NK-92 treated with Interleukin-12 subunit alpha and Interleukin-12 subunit beta, amount 100 ng/mL, for 24 hours (cell line): ENCODE measurements at places on chromosomes 1 and 21.
A peak's percentile ranks its signal among the peaks of the same experiment; 100 is the strongest.

DNA sequence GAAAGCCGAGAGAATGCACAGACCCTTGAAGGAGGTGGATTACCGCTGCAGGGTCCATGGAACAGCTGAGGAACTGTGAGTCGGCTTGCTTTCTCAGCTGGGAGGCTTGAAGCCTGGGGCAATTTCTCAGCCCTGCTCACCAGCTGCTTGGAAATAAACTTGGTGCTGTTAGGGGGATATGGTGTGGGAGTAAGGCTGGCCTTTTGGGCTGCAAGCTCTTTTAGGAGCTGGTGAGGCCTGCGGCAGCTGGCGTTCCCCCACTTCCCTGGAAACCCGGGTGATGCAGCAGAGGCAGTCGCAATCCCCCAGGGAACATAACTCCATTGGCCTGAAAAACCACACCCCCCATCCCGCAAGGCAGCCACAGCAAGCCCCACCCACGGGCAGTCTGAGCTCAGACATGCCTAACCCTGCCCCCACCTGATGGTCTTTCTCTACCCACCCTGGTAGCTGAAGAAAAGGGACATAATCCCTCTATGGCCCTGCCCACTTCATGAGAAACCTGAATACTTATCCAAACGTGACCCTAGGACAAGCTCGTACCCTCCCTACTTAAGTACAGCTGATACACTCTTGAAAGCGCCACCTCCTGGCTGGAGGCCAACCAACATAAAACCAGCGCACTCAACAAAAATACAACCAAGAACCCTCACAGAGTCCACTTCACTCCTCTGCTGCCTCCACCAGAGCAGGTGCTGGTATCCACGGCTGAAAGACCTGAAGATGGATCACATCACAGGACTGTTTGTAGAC, 1995.8 kb downstream of the NCAM2 start:
- no peak for DNase-seq

- no peak for DNase-seq
Measured at GRCh38 chr1:177383715-177384114, 213.0 kb downstream of the BRINP2 start.

- DNase-seq, result no peak
Measured at GRCh38 chr1:52402860-52403240, 1.4 kb downstream of the ORC1 start.

- no peak for DNase-seq
Measured at GRCh38 chr1:202305168-202305567, 36.6 kb downstream of the UBE2T start.

- DNase-seq, result no peak
Measured at GRCh38 chr1:89064632-89065031, 376 bp downstream of the GBP1 start.

GRCh38 chr1:39829791-39830533, 41.3 kb upstream of the BMP8B start:
- no peak for DNase-seq

DNA sequence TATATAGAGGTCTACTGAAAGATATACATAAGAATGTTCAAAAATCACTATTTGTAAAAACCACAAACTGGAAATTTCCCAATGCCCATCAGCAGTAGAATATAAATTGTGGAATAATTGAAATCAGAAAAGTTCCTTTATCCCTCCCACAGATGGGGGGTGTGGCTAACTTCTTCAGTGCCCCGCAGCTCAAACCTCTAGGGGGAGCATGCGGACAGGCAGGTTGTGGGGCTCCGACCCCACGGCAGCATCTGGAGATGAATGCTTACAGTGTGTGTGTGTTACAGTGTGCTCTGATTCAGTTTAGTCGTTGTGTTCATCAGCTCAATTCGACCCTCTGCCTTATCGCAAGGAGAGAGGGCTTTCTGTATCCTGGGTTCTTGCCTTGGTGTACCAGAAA, 262.1 kb upstream of the LRRC7 start:
- DNase-seq, result no peak

DNA sequence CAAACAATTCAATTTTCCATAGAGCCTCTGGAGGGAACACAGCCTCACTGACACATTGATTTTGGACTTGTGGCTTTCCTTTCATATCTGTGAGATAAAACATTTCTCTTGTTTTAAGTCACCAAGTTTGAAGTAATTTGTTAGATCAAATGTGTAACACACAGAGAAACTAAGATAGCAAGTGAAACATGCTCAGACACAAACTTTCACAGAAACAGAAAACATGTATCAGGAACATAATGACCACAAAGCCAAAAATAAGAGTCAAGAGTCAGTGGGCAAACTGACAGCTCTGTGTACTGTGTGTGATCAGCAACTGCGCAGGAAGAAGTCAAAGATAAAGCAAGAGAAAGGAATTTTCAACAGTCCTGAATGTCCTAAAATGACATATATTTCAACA, 1237.5 kb downstream of the AMY1C start:
- DNase-seq, result no peak

DNA sequence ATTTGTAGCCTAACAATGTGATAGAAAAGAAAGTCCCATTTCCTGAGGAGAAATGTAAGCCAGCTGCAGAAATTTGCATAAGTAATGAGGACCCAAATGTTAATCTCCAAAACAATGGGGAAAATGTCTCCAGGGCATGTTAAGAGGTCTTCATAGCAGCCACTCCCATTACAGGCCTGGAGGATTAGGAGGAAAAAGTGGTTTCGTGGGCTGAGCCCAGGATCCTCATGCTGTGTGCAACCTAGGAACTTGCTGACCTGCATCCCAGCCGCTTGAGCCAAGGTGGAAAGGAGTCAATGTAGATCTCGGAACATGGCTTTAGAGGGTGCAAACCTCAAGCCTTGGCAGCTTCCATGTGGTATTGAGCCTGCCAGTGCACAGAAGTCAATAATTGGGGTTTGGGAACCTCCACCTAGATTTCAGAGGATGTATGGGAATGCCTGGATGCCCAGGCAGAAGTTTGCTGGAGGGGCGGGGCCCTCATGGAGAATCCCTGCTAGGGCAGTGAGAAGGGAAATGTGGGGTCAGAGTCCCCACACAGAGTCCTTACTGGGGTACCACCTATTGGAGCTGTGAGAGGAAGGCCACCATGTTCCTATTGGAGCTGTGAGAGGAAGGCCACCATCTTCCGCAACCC, 14.2 kb upstream of the F13B start:
- DNase-seq, result no peak

DNA sequence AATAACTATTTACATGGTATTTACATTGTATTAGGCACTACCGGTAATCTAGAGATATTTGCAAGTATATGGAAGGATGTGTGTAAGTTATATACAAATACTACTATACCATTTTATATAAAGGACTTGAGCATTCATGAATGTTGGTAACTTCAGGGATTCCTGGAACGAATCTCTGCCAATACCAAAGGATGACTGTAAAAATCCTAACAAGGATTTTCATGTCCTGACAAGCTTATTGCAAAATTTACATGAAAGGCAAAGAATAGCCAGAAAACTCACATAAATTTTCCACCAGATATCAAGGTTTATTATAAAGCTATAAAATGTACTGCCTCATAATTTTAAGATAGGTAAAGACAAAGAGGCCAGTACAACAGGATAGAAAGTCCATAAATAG, 325.2 kb upstream of the NRIP1 start:
- no peak for DNase-seq

DNA sequence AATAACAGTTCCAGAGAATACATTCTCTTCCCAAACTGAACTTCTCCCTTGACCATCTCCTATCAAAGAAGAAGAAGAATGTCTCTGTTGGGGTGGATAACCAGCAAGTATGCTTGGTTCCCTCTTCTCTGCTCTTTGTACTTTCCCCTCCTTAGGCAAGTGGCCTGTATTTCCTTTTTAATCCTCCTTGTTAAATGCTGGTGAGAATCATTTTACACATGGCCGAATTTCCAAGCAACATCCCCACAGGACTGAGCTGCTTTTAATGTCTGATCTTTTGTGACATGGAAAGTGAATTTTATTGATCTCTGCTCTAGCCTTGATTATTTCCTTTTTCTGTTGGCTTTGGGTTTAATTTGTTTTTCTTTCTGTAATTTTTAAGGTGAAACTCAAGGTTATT, 336.7 kb downstream of the DUSP10 start:
- no peak for DNase-seq

DNA sequence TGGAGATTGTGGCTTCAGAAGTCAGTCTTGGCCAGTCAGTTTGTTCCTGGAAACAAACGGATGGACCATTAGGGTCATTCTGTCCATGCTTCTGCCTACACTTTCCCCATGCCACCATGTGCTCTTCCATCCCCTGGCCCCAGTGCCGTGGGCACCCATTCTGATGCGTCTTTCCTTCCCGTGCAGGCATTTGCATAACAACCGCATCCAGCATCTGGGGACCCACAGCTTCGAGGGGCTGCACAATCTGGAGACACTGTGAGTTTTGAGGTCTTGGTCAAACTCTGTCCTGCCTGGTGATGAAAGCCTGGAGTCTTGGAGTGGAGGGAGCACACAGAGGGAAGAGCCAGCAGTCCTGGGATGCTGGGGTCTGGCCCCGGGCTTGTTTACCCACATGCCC, 61.1 kb downstream of the UBE2T start:
- DNase-seq, result no peak

GRCh38 chr1:4664606-4665005, 10.2 kb downstream of the AJAP1 start:
- no peak for DNase-seq

GRCh38 chr21:29017639-29018237, 1.4 kb downstream of the RWDD2B start:
- no peak for DNase-seq

- DNase-seq, result no peak
Measured at GRCh38 chr1:27526569-27527222, 36.7 kb upstream of the WASF2 start.

DNA sequence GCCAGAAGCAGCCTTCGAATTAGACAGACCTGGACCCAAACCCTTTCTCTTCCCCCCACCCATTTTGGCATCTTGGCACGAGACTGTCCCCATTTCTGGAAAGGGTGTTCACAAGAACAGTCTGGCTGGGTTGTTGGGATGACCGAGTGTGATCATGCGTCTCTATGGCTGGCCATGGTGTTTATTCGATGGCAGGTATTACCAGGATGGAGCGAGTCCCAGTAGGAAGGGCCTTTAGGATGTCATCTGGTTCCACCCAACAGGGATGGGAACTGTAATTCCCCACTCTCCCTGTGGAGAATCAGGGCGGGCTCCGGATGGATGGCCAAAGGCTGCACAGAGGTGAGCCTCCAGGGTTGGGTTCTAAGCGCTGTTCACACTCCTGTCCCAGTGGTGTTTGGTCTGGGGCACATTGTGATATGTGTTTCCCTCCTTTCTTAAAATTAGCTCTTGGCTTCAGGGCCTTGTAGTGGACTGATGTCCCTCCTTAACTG, 33.4 kb upstream of the ATP5PO start:
- DNase-seq, result peak; percentile 65

DNA sequence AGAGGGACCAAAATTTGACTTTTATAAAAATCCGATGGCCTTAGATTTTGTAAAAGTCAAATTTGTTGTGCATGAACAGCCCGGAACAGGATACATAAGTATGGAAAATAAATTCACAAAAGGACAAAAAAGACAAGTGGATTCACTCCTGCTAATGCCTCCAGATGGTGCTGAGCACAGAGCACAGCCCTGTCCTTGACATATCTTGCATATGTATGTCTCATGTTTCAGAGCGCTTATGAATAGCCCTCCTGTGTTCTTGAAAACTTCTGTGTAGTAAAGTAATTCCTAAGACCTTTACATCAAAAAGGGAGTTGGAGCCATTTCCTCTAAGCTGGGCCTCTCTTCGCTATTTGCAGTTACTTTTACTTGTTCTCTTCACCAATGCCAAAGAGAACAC, 110.7 kb upstream of the RAB3GAP2 start:
- DNase-seq, result no peak

GRCh38 chr1:55103891-55104290, 64.5 kb downstream of the PCSK9 start:
- no peak for DNase-seq

DNA sequence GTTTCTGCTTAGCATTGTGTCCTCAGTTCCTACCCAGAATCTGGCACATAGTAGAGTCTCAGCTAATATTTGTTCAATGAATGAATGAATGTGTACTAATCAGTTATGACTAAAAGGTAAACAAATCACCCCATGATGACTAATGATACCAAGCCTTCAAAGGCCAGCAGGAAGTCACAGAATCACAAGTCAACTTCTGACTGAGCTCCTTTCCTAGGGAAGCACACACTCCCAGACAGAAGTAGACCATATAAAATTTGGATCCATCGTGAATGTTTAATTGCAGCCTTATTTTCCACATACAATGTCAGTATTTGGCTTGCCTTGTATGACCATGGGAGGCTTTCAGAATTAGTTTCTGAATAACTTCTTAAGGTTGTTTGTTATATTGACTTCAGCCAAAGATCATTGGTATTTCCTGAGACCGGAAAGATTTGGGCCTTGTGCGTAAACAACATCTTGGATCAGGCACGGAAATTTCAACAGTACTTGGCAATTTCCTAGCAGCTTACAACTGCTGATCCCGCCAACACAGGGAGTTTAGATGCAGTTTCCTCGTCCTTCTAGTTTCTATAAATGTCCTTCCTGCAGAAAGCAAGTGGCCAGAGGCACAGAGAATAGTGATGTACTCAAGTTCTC, 185.9 kb upstream of the ATP1B1 start:
- DNase-seq, result no peak

GRCh38 chr1:232385221-232385620, 244.7 kb downstream of the SIPA1L2 start:
- DNase-seq, result no peak

- DNase-seq, result no peak
Measured at GRCh38 chr1:180586671-180587155, 27.9 kb downstream of the OVAAL start.

- no peak for DNase-seq
Measured at GRCh38 chr1:63005812-63006211, 221.9 kb downstream of the ATG4C start.

DNA sequence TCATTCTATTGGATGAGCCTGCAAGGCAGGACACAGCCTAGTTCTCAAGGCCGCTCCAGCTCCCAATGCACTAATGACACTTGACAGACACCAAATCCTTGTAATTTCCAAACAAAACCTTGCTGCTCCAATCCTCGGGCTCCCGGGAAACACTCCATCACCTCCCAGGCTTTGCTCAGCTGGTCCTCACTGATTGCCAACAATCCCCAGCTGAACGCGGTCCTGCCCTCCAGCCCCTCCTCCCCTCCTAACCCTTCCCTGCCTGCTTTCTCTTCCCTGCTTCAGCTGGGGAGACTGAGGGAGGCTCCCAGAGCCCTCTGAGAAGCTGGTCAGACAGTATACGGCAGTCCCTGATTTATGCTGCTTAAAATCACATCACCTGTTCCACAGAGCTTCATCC, 114.4 kb upstream of the TNR start:
- DNase-seq, result no peak

DNA sequence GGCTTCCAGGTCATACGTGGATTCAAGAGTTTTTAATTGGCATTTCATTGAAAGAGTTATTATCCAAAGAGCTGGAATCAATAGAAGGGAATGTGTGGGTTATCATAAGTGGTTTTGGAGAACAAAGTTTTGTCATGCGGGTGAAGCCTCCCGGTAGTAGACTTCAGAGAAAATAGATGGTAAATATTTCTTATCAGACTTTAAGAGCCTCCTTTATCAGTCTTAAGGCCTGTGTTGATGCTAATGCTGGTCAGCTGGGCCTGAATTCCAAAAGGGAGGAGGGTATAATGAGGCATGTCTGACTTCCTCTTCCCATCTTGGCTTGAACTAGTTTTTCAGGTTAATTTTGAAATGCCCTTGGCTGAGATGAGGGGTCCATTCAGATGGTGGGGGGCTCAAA, 89.7 kb downstream of the ITSN1 start:
- DNase-seq, result no peak
